ENCODE measurements at places on chromosomes 5 and 9.
A peak's percentile ranks its signal among the peaks of the same experiment; 100 is the strongest.

- DNase-seq, result no peak
Observed at GRCh38 chr5:59528202-59528862, 365.2 kb downstream of the PDE4D start.

DNA sequence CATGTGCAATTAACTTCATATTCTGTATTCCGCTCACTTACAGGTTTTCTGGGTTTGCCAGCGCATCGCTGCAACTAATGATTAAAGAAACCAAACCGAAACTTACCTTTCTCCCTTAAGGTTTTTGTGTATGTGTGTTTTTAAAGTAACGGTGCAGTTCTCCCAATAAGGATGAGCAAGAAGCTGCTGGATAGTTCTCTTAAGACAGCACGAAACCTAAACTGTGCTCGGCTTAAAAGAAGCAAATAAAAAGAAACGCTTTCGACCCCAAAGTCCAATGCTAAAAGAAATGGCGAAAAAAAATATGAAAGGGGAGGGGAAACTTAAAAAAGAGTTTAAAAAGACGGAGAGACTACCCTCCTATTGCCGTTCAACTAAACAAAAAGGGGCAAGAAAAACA lies 340 bp downstream of the ELAVL2 start:
- no peak for DNase-seq

DNA sequence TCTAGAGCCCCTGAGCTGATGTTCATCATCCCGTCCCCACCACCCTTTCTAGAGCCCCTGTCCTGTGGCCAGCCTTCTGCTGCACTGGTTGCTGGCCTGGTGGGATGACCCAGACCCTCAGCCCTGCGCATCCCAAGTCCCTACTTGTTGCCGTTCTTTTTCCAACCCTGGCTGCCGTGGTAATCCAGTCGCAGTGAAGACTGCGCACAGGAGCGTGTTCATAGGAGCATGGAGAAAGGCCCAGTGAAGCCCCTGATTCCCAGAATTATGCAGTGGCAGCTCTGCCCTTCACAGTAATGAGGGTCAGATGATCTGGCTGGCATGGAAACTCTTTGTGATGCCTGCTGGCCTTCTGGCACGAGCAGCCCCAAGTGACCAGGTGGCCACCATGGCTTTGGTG lies 183.3 kb downstream of the CACNA1B start:
- DNase-seq, result no peak

GRCh38 chr5:1413211-1413610 lies 32.0 kb downstream of the SLC6A3 start:
- DNase-seq, result no peak

GRCh38 chr9:89946741-89947140 lies 341.9 kb downstream of the GADD45G start:
- DNase-seq, result no peak

- peak; percentile 13 for DNase-seq
Observed at GRCh38 chr9:107614765-107615164, 125.2 kb upstream of the KLF4 start.

- no peak for DNase-seq
Observed at GRCh38 chr9:11973511-11973910, 719.7 kb upstream of the TYRP1 start.

DNA sequence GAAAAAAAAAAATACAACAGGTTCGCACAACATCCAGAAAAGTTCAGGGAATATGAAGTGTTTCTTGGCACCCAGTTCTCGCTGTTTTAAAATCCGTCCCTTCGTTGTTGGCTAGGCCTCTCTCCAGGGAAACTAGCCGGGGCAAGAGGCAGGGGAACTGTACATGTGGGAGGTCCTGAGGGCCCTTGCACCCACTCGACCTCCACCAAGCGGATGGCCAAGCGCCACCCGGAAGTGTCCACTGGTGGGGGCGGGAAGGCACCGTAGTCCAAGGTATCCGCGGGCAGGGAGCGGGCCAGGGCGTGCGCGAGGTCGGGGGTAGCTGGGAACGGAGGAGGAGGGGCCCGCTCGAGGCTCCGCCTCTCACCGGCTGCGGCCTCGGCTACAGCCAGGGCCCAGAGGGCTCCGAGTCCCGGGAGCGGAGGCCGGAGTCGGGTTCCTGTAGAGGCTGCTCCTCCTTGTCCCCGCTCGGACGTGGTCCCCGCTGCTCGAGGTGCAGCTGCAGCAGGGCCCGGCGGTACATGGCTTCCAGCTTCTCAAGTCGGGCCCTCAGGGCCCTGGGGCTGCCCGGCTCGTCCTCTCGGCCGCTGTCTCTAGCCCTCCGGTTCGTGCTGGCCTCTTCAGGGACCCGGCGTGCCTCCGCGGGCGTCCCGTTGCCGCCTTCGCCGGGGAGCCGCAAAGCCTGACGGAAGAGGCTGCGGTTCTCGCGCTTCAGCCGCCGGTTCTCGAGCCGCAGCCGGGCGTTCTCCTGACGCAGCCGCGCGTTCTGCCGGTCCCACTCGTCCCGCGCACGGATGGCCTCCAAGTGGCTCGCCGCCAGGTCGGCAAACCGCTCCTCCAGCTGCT lies 720 bp downstream of the TUSC1 start:
- peak; percentile 90 for DNase-seq

GRCh38 chr5:23820765-23821471 lies 313.5 kb downstream of the PRDM9 start:
- DNase-seq, result peak; percentile 35

DNA sequence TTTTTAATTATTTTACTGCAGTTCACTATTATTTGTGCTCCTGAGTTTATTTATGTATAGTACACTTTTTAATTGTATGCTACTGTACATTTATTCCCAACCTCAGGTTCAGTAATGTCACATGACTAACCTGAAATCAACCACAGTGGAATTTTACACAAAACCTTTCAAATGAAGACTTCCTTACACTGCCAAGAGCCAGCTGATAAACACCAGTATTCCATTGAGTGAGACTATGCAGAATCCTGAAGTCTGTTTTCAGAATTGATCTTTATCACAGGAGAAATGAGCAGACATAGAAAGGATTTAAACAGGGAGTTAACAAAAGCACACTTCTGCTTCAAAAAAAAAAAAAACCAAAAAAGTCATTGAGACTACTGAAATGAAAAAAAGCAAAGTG lies 219.5 kb downstream of the PRR16 start:
- no peak for DNase-seq

- no peak for DNase-seq
Observed at GRCh38 chr5:149405550-149406202, 26.6 kb upstream of the IL17B start.

GRCh38 chr5:68189171-68189570 lies 26.4 kb upstream of the PIK3R1 start:
- no peak for DNase-seq

- peak; percentile 27 for DNase-seq
Observed at GRCh38 chr5:61884252-61884855, 421.7 kb upstream of the KIF2A start.

DNA sequence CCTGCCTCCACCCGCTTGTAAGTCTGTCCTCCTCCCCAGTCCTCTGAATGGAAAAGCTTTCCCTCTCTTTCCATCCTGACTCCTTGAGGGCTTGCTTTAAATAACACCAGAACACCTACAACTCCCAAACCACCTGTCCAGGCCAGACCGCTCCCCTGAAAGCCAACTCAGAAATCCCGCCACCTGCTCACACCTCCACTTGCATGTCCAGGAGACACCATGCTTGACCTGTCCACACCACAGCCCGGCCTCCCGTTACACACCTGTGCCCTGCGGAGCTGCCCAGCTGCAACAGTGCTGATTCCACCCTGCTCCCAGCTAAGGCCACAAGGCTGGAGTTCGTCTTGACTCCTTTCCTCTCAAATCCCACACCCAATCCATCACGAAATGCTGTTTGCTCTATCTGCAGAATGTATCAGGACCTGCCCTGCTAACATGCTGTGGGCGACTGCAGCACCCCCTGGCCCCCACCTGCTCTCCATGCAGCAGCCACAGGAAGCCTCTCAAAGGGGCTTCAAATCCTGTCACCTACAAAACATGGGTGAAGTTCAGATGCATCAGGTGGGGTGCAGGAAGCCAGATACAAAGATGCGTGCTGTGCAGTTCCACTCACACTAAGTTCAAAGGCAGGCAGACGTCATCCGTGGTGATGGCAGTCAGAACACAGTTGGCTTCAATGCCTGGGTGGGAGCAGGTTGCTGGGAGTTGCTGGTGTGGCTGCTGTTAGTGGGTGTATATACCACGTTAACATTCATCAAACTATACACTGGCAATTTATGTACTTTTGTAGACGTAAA lies 166.0 kb downstream of the ROR2 start:
- no peak for DNase-seq

GRCh38 chr5:169864483-169864882 lies 115.8 kb downstream of the INSYN2B start:
- no peak for DNase-seq

DNA sequence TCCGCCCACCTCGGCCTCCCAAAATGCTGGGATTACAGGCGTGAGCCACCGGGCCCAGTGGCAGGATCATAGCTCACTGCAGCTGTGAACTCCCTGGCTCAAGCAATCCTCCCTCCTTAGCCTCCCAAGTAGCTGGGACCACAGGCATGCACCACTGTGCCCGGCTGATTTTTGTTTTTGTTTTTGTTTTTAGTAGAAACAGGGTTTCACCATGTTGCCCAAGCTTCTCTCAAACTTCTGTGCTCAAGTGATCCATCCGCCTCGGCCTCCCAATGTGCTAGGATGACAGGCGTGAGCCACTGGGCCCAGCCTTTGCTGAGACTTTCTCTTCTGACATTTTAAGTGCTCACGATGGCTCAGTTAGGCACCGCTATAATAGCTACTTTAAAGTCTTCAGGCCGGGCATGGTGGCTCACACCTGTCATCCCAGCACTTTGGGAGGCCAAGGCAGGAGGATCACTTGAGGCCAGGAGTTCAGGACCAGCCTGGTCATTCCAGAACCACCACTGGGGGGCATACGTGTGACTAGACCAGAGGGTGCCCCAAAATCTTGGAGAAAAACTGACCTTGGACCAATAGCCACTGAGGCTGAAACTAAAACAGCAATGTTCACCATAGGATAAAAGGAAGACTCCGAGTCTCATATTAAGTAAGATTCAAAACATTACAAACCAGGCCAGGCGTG lies 3.1 kb upstream of the ENTPD8 start:
- DNase-seq, result no peak

- DNase-seq, result no peak
Observed at GRCh38 chr5:50655067-50655809, 11.2 kb upstream of the PARP8 start.

- DNase-seq, result no peak
Observed at GRCh38 chr9:130952065-130952762, 13.2 kb upstream of the FIBCD1 start.

DNA sequence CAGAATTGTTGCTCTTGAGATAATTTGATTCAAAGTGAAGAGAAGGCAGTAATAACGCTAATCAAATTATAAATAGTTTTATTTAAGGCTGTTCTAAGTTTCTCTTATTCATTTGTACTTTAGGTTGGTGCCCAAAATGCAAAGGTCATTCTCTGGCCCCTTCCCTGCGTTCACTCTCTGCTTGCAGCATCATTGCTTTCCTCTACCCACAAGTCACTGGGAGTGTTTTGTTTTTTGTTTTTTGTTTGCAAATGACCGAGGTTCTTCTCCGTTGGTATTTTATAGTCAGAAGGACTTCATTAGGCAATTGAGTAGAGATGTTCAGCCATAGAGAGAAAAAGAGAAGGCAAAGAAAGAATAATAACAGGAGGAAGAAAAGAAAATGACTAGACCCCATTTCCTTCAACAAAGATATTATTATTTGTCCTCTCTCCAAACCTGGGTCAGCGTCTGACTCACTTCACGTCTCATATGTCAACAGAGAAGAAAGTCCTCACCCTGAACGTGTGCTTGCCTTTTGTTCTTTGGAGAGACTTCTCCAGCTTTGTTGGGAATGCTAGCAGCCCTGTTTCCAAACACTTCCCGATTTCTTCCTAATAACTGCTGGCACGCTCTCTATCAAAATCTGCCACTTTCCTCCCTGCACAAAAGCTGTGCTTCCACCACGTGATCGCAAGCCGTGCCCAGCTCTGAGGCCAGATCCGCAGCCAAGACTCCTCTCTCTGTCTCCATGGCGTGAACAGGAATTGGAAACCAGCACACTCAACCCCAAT lies 119.8 kb downstream of the EBF1 start:
- DNase-seq, result peak; percentile 76

GRCh38 chr5:38479315-38479904 lies 77.0 kb downstream of the LIFR start:
- DNase-seq, result no peak

GRCh38 chr9:3578786-3579185 lies 53.0 kb upstream of the RFX3 start:
- no peak for DNase-seq

DNA sequence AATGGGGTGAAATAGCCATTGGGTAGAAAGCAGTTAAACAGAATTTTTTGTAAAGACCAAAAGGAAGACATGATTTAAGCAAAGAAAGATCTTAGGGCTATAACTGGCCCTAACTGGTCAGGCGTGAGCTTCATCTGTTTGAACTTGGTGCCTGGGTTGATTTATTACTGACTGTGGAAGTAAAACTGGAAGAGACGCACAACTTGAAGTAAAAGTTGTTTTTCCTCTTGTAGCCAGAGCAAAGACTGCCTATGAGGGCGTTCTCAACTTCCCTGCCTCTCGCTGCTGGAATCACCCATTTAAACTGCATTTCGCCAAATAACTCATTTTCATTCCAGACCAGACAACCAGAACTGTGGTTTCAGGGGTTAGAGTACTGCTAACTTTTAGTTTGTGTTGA lies 1.5 kb downstream of the THBS4 start:
- no peak for DNase-seq

- no peak for DNase-seq
Observed at GRCh38 chr5:33477816-33478215, 37.1 kb downstream of the TARS1 start.

DNA sequence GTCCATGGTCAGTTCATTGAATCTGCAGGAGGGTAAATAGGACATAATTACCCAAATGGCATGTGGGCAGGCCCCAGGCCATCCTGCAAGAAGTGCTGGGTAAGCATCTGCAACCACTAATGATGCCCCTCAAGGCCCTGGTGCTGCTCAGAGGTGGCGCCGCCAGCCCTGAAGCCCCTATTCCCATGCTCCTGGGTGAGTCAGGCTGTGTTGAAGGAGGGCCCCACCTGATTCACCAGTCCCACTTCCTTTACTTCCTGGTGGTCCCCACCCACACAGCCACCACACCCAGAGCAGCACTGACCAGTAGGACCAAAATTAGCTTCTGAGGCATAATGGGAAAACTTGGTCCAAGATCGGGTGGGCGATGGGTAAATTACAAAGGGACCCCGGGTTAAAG lies 120.4 kb upstream of the SPRY4 start:
- DNase-seq, result no peak

Data from eye (tissue), 1 donor.